ENCODE measurements at places on chromosomes 4 and X.

- no peak for DNase-seq
Measured at GRCh38 chrX:133681421-133681820, 266.1 kb upstream of the GPC4 start.

DNA sequence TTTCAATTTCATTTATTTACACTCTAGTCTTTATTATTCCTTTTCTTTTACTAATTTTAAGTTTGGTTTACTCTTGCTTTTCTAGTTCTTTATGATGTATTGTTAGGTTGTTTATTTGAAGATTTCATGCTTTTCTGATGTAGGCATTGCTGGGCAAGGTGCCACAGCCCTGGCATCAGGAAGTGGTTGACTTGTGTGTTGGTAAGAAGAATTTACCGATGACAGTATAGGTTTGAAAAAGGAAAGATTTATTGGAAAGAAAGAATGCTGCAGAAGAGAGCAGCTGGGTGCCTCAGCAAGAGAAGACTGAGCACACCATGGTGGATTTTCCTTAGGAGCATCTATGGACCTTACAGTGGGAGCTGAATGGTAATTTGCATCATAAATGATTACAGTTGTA is 153.2 kb downstream of the KLF8 start:
- DNase-seq, result no peak

DNA sequence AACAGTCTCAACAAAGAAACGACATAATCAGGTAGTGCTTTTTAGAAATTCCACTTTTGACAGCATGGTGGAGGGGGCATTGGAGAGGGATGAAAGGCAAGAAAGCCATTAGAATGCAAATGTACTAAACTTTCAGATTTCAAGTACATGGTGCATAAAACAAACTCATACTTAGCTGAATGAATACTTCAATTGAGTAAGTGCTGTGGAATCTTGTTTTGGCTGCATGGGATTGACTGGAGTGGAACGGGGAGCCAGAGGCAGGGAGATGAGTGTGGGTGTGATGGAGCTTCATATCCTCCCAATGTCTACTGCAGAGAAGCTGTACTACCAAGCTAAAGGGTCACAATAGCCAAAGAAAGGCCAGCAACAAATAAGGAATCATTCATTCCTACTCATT is 52.4 kb downstream of the USP46 start:
- no peak for DNase-seq

DNA sequence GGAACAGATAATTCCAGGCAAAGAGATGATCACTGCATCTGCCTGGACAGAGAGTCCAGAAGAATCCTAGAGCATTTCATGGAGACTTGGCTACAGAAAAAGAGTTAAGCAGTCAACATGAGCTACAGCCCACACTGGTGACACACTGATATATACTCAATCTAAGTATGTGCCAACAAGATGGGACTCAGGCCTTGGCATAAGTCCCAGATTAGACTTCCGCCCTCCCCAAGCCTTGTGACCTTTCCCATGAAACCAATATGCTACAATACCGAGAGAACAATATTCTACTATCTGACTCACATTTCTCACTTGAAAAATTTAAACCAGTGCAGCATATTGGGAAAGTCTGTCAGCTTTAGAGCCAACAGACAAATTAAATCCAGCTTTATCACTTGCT is 65.7 kb upstream of the SLITRK2 start:
- no peak for DNase-seq

- no peak for DNase-seq
Measured at GRCh38 chr4:99943904-99944437, 2.4 kb downstream of the DNAJB14 start.

- no peak for DNase-seq
Measured at GRCh38 chr4:19883841-19884240, 367.9 kb upstream of the SLIT2 start.

GRCh38 chrX:153971124-153971449 is 531 bp downstream of the HCFC1 start:
- peak; percentile 86 for DNase-seq

DNA sequence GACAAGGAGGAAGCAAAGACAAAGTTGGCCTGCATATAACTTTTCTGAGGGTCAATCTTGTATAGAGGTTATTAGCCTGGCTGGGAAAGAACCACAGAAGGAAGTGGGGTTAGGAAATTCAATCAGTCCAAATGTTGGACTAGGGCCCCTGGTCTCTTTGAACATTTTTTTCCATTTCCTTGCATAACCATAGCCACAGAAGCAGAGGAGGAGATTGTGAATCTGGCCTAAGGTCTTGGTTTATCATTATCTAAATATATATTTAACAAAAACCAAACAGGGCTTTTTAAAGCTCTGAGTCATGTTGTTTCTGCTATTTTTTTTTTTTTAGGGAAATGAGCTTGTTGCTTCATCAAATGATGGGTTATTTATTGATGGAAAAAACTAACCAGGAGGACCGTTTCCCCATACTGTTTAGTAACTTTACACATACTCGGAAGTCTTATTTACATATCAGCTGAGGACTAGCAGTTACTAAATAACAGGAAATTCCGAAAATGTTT is 97.7 kb upstream of the ACSL4 start:
- no peak for DNase-seq

DNA sequence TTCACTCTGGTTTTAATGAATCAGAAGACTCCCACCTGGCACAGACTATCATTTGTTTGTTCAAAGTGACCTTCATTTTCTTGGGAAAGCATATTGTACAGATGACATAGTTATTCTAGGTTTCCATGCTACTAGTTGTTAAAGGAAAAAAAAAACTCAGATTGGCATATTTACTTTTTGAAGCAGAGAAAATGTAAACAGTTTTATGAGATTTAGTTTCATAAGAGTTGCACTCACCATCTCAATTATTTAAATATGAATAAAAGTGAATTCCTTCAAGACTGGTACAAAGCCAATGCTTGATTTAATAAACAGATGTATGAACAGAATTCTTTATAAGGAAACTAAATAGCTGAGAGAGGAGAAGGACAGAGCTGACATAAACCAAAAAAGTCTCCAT is 280.3 kb upstream of the UGT8 start:
- DNase-seq, result no peak

GRCh38 chrX:13761606-13762414 is 27.3 kb downstream of the OFD1 start:
- no peak for DNase-seq

DNA sequence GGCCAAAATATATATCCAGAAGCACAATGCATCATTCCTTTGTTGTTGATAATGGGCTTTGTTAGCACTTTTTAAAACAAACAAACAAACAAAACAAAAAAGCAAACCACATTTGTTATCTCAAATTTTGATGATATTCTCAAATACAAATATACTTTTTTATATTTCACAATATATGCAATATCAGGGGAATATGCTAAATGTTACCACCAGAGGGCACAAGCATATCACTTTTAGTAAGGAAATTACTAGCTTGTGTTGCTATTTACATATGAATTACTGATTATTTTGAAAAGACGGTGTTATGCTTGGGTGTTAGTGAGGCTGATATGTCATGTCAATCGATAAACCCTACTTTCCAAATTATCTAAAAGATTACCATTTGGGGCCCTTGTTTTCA is 29.1 kb downstream of the RIPPLY1 start:
- DNase-seq, result no peak

DNA sequence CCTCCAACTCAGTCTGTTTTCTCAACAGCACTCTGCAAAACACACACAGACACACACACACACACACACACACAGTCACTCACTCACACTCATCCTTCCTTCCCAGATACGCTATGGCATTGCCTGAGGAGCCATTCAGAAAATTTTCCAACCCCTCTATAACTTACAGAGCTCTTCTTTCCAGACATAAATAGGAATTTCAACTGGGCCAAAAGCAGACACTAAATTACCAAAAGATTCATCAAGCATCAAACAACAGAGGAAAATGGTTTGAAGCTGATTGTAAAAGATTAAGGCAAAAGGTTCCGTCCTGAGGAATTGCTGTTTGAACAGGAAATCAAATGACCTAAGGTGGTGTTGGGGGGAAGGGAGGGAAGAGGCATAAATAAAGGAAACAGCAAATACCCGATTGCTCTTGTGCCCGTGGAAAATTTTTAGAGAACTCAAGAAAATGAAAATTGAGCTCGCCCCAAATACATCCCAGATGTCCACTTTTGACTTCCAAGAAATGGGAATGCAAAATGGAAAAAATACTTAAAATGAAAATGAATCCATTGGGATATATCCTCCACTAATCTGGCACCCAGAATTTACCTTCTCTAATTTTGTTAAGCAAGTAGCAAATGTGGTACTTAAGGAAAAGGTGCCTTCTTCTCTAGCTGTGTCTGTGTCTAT is 183.6 kb downstream of the QDPR start:
- DNase-seq, result no peak

- no peak for DNase-seq
Measured at GRCh38 chr4:188341428-188341827, 202.2 kb downstream of the TRIML1 start.

DNA sequence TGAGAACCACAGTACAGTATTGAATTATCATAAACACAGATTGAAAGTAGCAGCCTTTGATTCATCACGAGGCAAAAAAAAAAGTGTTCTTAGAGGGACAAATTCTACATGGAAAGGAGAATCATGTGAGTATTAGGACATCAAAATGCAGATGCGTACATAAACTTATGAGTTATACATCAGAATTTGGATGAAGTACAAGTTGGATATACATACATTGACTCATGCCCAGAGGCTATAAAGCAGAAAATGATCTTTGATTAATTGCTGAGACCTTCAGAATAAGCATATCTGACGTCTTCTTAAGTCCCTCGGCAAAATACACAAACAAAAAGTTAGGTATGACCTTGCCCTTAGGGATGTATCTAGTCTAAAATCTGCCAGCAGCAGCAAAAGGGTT is 206.4 kb downstream of the LDB2 start:
- no peak for DNase-seq

GRCh38 chr4:16294455-16294854 is 68.2 kb upstream of the TAPT1 start:
- DNase-seq, result no peak

DNA sequence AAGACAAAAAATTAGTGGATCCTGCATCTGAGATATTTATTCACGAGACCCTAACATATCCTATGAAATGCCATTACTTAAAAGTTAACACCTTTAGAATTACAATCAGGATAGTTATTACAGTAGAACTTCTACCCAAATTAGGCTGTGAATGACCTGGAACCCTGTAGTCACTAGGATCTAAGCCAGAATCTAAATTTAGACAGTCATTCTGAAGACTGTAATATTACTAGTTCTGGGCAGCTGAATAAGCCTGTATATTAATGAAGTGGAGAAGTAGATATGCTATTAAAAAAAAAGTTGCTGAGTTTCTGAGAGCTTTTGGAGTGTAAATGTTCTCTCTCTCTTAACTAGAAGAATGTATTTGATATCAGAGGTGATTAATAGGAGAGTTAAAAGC is 67.0 kb downstream of the FAM13A start:
- no peak for DNase-seq

DNA sequence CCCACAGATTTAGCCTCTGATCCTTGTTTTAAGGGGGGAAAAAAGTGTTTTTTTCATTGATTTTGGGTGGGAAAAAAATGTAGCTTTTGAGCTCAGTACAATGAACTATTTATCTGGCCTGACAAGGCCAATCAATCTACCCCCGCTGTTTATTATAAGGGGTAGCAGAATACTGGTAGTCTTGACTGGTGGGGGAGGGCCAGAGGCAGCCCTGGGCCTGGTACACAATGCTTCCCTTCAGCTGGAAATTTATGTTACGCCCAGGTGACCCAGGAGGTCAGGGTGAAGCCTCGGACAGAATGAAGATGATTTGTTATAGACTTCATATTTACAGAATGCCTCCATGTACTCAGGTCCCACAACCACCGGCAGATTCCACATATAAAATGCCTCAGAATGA is 143.2 kb downstream of the SH3KBP1 start:
- no peak for DNase-seq

GRCh38 chr4:186900984-186901383 is 177.3 kb upstream of the FAT1 start:
- no peak for DNase-seq

- DNase-seq, result no peak
Measured at GRCh38 chr4:74654230-74654681, 140.1 kb downstream of the BTC start.

DNA sequence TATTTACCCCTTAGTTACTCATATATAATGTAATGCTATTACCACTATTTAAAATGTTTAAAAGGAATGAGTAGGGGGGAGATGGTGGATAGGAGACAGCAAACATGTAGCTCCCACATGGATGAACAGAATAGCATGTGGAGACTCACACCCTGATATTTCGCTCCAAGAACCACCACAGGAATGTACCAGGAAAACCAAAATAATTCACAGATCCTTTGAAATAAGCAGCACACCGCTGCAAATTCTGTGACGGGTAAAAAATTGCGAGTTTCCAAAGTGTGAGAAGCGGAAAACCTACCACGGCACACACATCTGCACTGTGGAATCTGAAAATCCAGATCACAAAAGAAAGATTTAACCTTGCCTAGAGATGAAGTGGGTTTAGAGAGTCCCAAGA is 428.2 kb downstream of the TLL1 start:
- no peak for DNase-seq

GRCh38 chrX:136417806-136418205 is 69.9 kb upstream of the BRS3 start:
- DNase-seq, result no peak

GRCh38 chr4:183286590-183287308 is 33.3 kb downstream of the CLDN22 start:
- DNase-seq, result no peak

DNA sequence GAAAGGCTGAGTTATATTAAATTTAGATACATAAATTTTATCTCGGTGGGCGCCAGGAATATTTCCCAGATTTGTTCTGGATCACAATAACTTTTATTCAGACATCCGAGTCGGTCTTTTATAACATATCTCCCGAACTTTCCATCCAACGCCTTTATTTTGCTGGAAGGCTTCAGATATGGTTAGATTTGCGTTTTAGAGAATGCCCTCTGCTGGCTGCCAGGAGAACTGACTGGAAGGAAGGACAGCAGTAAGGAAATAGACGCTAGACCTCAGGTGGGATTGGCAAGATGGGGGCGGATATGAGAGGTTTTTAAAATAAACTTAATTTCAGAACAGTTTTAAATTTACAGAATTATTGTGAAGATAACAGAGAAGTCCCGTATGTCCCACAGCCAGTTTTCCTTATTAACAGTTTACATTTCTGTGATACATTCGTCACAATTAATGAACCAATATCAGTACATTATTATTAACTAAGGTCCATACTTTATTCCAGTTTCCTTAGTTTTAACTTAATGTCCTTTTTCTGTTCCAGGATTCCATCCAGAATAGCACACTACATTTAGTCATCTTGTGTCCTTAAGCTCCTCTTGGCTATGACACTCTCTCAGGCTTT is 4.6 kb upstream of the KANTR start:
- DNase-seq, result peak; percentile 91

- no peak for DNase-seq
Measured at GRCh38 chr4:25110527-25111329, 49.5 kb downstream of the SEPSECS start.

All from spinal cord (tissue), 10 donors.